Uterus (tissue), 4 donors: ENCODE measurements at places on chromosomes 5 and 9.

- DNase-seq, result no peak
These were observed 458.6 kb downstream of the ZNF608 start for GRCh38 chr5:124287813-124288212.

GRCh38 chr9:85040146-85040545, 370.6 kb downstream of the NTRK2 start:
- no peak for DNase-seq

DNA sequence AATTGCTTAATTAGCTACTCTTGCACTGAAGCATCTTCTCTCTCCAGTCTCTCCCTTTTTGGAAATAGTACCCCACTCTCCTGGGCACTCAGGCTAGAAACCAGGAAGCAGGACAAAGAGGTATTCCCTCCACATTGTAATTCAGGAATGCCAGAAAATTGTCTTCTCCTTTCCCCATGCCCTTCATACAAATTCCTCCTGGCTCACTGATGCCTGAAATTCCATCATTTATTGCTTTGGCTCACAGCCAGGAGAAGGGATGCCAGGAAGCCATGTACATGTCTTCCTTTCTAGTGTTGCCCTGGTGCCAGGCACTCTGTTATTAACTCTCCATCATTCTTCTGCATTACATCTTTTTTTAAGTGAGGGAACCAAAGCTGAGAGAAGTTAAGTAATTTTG, 716.5 kb upstream of the C9orf72 start:
- no peak for DNase-seq

DNA sequence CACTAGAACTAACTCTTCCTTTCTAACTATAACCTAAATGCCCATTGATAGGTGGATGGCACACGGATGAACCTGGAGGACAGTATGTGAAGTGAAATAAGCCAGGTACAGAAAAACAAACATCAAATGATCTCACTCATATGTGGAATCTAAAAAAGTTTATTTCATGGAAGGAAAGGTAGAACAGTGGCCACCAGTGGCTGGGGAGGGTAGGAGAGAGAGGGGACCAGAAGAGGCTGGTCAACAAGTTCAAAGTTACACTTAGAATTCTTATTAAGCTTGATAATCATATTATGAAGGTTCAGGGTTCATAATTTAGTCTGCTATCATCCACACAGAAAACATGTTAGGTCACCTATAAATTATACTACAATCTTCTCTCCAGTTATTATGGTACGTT, 107.6 kb upstream of the SLC12A2 start:
- DNase-seq, result no peak

GRCh38 chr9:126611592-126612325, 2.0 kb upstream of the LMX1B start:
- DNase-seq, result peak; percentile 64

DNA sequence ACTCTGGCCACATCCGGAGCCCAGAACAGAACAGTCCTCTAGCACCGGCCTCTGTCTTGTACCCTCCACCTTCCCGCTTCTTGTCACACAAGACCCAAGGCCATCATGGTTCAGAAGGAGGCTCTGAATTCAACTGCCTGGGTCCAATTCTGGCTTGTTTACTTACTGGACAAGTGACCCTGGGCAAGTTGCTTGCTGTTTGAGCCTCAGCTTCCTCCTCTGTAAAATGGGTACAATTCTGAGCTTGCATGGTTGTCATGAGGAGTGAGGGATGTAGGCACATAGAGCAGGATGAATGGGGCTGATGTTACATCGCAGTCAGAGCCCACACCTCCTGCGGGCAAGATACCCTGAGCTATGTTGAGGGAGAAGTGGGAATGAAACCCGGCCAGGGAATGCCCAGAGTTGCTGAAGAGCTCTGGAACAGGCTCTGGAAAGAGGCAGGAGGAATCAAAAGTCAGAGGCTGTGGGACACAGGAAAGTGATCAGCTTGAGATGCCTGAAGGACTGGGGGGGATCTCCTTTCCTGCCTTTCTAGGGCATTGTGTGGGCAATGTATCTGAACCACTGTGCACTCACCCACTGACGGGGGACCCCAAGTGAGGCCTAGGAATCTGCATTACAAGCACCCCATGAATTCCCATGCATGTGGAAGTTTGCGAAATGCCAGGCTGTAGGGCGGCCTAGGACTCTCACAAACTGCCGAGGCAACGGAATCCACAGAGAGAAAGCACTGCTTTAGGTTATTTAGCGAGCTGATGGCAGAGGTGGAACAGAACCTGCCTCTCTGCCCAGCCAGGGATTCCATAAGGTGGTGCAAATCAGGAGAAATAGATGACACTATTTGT, 29.4 kb upstream of the IL17B start:
- DNase-seq, result no peak

DNA sequence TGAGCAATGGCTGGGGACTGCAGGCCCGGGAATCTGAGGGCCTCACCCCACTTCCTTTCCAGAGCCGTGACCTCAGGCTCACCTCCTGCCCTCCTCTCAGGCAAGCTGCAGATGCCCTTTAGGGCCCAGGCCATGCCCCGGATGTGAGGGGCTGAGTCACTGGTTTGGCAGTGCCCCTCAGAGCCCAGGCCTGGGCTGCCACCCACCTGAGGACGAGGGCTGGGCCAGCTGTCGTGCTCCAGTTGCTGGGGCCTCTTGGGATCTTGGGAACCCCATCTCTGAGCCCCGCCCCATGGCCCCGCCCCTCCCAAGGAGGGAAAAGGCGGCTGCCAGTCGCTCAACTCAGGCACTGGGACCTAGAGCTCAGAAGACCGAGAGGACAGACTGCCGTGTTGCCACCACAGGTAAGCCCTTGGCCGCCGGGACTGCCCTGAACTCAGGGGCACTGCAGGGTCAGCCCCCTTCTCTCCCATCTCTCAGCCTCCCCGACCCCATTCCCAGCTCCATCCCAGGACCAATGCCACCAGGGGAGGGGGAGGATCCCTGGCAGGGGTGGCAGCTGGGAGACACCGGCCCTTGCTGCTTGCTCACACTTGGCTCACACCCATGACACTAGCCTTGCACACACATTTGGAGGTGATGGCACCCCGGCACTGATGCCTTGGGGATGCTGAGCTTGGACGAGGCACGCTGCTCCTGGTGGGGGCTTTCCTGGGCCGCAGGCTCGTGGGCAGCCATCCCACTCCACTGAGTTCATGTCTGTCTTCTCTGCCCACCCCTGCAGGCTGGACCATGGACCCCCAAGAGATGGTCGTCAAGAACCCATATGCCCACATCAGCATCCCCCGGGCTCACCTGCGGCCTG, at the start of gene CYSRT1:
Gene CYSRT1 (plus strand): TSS at position 345 of the 865 bp plus-strand sequence. CDS start 448 bp downstream, at position 793.
- DNase-seq, result no peak

GRCh38 chr9:25681266-25681665, 3.0 kb upstream of the TUSC1 start:
- DNase-seq, result no peak
